Activated T-cell treated with anti-CD3 and anti-CD28 coated beads for 4 hours (primary cell): ENCODE measurements at places on chromosomes 3 and 15.

DNA sequence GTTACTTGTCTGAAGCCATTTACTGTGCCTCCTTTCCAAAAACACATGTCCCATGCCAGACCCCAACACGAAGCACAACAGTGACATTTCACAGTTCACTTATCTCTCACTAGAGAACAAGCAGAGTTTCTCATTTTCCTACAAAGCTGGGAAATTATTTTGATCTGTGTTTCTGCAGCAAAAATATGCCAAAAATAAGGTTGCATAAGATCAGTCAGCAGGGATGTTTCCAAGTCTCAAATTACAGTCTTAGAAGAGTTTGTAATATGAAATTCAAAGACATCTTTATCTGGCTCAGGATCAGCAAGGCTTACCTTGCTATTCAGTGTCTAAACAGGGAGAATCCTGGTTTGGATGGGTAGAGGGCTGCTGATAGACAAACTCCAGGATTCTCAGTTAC is 75.5 kb downstream of the GJD2 start:
- no peak for DNase-seq

DNA sequence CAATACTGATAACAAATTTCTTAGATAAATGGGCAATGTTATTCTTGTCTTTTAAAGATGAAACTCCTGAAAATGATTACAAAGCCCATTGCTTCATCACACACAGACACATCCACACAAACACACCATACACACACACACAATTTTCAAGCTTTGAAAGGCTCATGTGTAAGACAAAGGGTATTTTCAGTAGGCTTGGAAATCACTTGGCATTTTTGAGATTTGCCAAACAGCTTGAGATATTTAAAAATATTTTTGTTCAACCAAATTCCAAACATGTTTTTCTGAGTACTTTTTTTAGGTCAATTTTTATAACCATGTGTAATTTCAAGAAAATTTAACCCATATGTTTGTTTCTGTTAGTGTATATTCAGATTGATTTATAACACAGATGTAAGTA is 283.7 kb downstream of the ROBO2 start:
- DNase-seq = no peak

GRCh38 chr3:197368330-197368729 is 69.9 kb upstream of the DLG1 start:
- no peak for DNase-seq

- DNase-seq = no peak
Observed at GRCh38 chr3:184368116-184368515, 6.6 kb downstream of the POLR2H start.

- DNase-seq = no peak
Observed at GRCh38 chr3:38361496-38361895, 14.9 kb downstream of the XYLB start.

GRCh38 chr3:77506384-77506783 is 466.5 kb downstream of the ROBO2 start:
- DNase-seq = no peak

DNA sequence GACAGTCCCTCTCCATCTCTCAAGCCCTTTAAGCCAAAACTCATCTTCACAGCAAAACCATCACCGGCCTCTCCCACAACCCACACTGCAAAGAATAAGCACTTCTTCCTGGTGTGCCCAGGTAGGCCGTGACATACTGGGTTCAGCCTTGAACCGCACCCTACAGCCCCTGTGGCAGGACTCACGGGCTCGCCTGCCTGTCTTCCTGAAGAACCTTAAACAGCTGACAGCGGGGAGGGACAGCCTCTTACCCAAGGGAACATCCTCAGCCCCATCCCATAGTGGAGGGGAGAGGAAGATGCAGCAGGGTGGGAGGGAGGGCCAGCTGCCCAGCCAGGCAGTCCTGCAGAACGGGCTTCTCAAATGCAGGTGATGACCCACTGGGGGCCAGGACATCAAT is 40.2 kb downstream of the TBC1D2B start:
- no peak for DNase-seq

GRCh38 chr15:66144978-66145725 is 108.4 kb downstream of the MEGF11 start:
- no peak for DNase-seq

DNA sequence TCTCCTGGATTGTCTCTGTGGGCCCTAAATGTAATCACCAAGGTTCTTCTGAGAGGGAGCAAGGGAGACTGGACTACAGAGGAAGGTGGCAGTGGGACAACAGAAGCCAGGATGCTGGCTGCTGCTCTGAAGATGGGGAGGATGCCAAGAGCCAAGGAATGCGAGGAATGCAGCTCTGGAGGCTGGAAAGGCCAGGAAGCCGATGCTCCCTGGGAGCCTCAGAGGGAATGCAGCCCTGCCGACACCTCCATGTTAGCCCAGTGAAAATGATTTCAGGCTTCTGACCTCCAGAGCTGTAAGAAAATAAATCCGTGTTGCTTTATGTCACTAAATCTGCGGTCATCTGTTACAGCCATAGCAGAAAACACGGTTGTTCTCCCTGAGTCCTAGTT is 44.1 kb downstream of the UMPS start:
- no peak for DNase-seq

DNA sequence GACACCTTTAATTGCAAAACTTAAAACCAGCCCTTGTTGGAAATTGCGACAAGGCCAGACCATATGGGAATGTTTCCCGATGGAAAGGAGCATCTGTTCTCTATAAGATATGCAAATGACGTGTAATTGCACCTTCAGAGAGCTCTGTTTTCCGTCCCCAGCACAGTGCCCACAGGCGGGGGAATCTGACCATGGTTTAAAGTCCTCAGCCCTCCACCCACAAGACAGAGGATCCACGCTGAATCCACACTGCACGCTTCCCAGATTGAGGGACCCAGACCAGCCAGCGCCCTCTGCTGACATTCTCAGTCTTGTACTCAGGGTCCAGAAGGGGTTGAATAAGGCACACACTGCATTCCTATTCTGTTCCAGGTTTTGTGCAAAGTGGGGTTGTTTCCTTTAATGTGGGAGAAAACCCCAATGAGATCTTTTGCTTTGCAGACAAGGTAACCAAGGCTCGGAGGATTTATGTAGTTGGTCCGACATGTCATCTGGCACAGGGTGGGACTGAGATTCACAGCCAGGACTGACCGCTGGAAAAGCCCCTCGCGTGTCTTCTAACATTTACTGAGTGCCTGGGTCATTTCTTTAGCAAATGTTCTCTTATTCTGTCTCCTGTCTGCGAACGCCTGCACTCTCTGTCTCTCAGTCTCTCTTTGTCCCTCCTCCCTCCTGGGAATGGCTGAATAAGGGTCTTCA is 36.8 kb upstream of the KLHL25 start:
- no peak for DNase-seq

- no peak for DNase-seq
Observed at GRCh38 chr3:95615592-95616310, 1198.6 kb upstream of the EPHA6 start.

DNA sequence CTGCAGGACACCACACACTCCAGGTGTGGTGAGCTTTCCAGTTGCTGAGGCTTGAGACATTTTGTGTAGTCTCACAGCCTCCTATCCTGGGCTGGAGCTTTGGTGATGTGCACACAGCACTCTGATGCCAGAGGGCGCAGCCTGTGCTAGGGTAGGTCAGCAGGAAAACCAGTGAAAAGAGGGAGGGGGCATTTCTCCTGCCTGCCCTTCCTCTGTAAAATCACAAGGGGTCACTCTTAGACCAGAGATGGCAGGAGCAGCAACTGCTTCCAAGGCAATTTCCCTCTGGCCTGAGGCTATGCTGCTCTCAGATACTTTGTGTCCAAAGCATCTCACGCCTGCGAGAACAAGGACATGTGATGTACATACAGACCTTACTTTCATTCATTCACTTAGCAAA is 16.5 kb upstream of the MUSTN1 start:
- no peak for DNase-seq

GRCh38 chr15:96222981-96223380 is 107.5 kb upstream of the NR2F2 start:
- no peak for DNase-seq

DNA sequence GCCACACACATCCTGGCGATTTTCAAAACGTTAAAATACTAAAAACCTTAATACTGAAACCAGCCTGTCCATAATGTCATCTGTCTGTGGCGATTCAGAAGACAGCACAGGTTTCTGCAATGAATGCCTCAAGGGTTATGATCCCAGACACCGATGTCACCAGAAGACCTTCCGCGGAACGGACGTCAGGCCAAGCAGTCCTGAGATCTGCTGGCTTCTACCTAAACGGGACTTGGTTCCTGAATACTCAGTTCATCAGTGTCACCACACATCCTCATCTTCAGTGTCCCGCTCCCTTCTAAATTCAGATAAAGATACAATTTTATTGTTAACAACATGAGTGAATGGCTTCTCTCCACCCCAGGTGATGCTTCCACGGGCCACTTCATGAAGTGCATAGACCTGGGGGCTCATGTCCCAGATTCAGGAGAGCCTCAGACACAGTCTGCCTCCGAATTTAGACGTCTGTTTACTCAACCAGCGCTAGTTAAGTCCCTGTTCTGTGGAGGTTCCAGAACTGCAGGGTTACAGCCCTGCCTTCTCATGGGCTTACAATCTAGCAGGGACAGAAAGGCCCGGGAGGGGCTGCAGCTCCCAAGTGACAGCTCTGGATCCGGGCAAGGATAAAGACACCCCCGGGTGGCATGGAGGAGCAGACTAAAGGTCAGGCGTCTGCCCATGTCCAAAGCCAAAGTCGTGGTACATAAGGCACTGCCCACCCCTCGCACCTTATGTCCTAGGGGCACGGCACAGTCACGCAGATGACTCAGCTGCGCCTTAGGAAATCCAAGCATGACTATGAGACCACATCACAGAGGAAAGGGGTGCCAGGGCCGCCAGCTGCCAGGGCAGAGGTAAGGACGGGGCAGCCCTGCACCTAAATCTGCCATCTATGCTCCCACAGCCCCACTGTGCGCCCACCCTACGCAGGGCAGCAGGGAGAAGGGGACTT is 75.9 kb downstream of the VGLL4 start:
- DNase-seq = no peak

- DNase-seq = no peak
Observed at GRCh38 chr3:67995206-67995605, 340.8 kb upstream of the SUCLG2 start.

GRCh38 chr15:36039996-36040572 is 494.1 kb upstream of the DPH6 start:
- no peak for DNase-seq

DNA sequence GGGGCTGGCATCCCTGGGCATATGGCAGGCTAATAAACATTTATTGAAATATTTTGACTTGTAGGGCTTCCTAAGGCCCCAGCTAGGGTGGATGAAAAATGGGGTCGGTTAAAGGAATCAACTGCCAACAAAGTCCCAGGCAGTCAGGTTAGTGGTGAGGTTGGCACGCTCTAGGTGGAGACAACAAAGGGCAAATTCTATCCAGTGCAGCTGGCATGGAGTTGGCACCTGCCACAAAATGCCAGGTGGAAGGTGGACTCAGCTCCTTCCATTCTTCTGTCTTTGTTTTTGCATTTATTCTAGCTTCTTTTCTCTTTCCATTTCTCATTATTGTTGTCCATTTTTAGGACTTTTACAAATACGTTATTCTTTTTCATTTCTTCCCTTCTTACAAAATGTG is 31.0 kb downstream of the LCMT2 start:
- DNase-seq = no peak

- no peak for DNase-seq
Observed at GRCh38 chr3:20125897-20126296, 60.1 kb downstream of the SGO1 start.

DNA sequence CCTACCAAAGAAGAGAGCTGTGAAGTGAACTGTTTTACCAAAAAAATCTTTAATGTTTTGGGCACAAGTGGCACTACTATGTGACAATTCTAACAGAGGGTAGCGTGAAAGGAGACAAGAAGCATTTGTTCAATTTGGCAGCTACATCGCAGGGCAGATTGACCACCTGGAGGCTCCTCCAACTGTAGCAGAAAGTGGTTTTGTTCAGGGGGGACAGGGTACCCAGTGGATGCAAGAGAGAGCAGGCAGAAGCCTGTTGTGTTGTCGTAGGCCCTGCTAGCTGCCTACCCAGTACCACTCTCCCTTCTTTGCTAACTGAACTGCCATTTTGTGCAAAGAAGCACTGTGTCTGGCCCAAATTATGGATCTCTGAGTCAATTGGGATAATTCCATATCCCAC is 54.8 kb upstream of the SYN2 start:
- DNase-seq = no peak

DNA sequence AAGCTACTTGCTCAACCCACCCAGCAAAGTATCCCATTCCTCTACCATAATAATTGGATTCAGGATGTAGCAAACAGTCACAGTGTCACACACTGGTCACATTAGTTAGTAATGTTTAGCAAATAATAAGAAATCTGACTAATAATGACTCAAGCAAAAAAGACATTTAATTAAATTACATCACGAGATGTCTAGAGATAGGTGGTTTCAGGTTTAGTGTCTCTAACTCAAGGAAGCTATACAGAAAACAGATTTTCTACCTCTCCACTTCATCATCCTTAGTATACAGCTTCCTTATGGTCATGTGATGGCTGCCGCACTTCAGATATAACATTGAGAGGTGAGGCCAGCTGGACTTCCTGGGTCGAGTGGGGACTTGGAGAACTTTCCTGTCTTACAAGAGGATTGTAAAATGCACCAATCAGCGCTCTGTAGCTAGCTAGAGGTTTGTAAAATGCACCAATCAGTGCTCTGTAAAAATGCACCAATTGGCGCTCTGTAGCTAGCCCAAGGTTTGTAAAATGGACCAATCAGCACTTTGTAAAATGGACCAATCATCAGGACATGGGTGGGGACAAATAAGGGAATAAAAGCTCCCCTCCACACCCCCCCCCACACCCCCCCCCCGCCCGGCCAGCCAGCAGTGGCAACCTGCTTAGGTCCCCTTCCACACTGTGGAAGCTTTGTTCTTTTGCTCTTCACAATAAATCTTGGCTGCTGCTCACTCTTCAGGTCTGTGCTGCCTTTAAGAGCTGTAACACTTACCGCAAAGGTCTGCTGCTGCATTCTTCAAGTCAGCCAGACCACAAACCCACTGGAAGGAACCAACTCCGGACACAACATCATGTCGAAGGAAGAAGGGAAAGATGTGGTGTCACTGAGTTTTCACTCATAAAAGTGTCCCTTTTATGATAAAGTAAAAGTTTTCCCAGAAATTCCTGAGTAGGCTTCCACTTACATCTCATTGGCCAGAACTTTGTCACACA is 24.9 kb upstream of the ARPIN start:
- no peak for DNase-seq

DNA sequence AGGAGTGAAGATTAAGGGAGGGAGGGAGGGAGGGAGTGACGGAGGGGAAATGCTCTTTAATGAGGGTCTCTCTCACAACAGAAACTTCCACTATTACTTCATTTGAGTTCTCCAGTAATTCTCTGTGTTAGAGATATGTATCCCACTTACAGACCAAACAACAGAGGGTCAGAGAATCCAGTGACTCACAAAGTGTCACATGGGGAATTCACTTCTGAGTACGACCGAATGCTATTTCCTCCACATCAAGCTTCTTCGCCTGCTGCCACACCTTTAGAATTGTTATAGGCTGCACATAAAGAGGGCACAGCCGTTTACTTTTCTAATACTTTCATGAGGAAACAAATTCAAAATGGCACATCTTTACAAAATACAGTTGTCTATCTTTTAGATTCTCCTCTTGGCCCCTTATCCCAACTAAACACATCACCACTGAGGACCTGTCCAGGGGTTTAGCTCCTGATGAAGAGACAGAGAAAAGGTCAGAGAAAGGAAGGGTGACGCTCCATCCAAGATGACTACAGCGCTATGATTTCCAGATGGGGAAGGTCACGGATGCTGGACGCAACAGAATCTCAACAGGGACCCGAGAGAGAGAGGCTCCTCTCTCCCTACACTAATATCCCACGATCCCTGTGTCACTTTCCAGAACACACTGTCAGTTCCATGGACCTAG is 119.0 kb downstream of the XXYLT1 start:
- no peak for DNase-seq

GRCh38 chr15:54987881-54988280 is 208.9 kb downstream of the RSL24D1 start:
- no peak for DNase-seq

- DNase-seq = no peak
Observed at GRCh38 chr3:147416931-147417330, 7.8 kb downstream of the ZIC1 start.
